ENCODE measurements at places on chromosomes 4 and X. TPM values are rescaled to one million over a fixed set of nuclear protein-coding genes. Genes with fewer than 3 reads are reported as not detected.

DNA sequence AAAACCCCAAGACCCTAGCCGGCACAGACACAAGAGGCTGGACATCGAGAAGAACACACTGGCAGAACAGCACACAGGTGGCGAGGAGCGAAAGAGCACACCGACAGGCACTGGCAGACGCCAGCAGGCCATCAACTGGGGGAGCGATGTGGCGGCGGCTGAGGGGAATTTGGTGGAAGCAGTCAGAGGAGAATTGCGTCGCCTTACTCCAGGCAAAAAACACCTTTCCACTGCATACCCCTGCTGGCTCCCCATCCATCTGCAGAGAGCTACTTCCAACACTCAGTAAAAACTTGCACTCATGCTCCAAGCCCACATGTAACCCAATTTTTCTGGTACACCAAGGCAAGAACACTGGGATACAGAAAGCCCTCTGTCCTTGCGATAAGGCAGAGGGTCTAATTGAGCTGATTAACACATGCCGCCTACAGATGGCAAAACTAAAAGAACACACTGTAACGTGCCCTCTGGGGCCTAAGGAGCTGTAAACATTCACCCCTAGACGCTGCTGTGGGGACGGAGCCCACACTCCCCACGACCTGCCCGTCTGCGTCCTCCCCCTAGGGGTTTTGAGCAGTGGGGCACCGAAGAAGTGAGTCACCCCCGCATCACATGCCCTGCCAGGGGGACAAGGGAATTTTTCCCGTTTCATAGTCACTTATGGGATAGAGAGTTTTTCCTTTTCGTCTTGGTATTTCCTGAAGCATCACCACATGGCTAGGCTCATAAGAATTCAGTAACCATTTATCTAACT lies 262.3 kb downstream of the KCTD8 start:
- no peaks in the 10 kb centered on the region for H3K36me3 ChIP-seq
- H3K4me1 ChIP-seq = no peaks in the 10 kb centered on the region
- no peak overlapping the region for H3K4me3 ChIP-seq
- H3K27ac ChIP-seq = no peak overlapping the region
- no peak for DNase-seq

DNA sequence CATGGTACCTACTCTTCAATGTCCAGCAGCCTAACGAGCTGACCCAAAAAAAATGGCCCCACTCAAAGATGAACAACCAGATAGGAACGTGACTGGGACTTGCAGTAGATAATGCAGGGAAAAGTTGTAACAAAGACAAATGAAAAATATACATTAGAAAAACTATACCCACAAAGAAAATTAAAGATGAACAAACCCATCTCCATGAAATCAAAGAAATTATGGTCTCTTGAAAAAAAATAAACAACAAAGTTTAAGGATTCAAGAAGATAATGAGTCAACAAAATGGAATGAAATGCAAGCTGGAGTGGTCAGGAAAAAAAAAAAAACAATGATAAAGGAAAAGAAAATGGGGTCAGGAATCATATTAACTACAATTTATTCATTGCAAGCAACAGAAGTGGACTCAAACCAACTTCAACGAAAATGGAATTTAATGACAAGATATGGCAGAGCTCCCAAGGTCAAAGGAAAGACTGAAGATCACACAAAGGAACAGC lies 309.8 kb upstream of the GALNT7 start:
- DNase-seq = no peak
- no peak overlapping the region for H3K27ac ChIP-seq
- H3K27me3 ChIP-seq = no peaks in the 10 kb centered on the region
- H3K4me3 ChIP-seq = no peak overlapping the region
- H3K4me1 ChIP-seq = no peaks in the 10 kb centered on the region

GRCh38 chr4:33780952-33781791 lies 2463.1 kb downstream of the ARAP2 start:
- H3K36me3 ChIP-seq = no peaks in the 10 kb centered on the region
- no peak for DNase-seq
- H3K27me3 ChIP-seq = no peaks in the 10 kb centered on the region
- H3K27ac ChIP-seq = no peak overlapping the region
- H3K4me1 ChIP-seq = no peaks in the 10 kb centered on the region
- no peak overlapping the region for H3K4me3 ChIP-seq

The STK26 gene
- 41.7 TPM for total RNA-seq

DNA sequence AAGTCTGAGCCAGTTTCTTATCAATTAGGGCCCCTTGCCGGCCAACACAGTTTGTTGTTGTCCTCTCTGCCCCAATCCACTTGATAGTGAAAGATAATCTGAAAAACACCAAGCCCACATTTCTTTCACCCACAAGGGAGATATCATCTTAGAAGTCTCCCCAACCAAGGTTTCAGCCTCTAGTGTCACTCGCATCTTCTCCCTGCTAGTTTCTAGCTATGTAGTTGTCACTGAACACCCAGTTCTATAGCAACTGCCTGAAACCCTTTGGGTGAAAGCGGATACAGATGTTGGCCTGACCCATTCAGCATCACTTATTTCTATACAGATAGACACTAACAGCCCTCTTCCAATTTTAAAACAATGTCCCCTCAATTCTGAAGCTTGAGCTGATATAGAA lies 116.3 kb downstream of the BMP15 start:
- H3K36me3 ChIP-seq = no peaks in the 10 kb centered on the region
- H3K4me1 ChIP-seq = no peaks in the 10 kb centered on the region
- H3K4me3 ChIP-seq = no peak overlapping the region
- no peaks in the 10 kb centered on the region for H3K27me3 ChIP-seq
- no peak overlapping the region for H3K27ac ChIP-seq
- DNase-seq = no peak

DNA sequence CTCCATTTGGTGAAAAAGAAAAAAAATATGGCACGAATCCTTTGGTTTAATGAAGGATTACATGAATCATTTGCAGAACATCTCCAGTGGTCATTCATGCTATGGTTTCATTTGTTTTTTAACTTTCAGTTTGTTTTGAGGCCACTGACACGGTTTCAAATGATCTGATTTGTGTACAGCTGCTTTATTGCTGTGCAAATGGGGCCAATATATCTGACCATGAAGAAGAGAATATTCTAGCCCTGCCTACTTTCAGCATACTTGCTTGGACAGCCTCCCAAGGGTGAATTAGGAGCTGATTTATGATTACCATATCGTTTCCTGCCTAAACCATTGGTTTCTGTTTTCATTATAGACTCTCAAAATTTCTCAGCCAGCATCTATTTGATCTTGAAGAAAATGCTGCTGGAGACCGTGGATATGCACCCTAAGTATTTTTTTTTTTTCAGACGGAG lies 30.7 kb downstream of the SPARCL1 start:
- DNase-seq = no peak
- no peaks in the 10 kb centered on the region for H3K36me3 ChIP-seq
- no peak overlapping the region for H3K4me3 ChIP-seq
- H3K27me3 ChIP-seq = no peaks in the 10 kb centered on the region

The WNK3 gene
- 0.81 TPM for total RNA-seq

DNA sequence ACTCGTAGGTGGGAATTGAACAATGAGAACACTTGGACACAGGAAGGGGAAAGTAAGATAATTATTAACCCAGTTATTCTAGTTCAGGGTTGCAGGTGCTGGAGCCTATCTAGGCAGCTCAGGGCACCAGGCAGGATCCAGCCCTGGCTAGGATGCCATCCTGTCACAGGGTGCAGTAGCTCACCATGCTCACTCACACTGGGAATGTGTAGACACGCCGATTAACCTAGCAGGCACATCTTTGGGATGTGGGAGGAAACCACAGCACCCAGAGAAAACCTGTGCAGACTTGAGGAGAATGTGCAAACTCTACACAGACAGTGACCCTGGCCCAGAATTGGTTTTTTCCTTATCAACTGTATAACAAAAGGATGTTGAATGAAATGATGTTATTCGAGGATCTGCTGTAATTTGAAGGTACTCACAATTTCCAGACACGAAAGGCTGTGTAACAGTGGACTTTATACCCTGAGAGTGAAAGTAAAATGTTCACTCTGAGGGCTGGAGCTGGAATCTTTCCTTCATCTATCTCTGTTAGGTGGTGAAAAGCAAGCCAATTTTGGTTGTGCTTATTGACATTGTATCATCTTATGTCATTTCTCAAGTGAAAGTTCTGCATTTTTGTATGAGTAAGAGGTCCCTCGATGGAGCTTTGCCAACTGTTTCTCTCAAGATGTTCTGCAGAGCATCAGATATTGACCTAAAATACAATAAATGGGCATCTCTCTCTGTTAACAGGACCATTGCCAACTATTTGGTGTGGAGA lies 78.8 kb downstream of the PHEX start:
- no peak overlapping the region for H3K4me3 ChIP-seq

DNA sequence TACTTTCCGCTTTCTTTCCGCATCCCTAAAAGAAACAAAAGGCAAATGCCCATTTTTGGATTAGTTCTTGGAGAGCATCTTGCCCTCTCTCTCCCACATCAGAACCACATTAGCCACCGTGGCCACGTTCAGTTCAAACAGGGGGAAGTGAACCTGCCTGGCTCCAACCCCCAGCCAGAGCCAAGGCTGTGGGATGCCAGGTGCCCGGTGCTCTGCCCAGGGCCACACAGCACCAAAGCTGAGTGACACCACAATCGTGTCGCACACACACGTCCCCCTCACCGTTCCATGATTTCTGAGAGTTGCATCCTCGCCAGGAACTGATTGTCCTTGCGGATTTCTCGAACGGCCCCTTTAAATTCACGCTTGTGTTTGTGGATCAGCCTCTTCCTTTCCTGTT lies 24.3 kb downstream of the NOP14 start:
- H3K27ac ChIP-seq = no peak overlapping the region
- peaks cover 52% of the 10 kb centered on the region for H3K36me3 ChIP-seq
- no peak overlapping the region for H3K4me3 ChIP-seq
- peaks cover 28% of the 10 kb centered on the region for H3K4me1 ChIP-seq

DNA sequence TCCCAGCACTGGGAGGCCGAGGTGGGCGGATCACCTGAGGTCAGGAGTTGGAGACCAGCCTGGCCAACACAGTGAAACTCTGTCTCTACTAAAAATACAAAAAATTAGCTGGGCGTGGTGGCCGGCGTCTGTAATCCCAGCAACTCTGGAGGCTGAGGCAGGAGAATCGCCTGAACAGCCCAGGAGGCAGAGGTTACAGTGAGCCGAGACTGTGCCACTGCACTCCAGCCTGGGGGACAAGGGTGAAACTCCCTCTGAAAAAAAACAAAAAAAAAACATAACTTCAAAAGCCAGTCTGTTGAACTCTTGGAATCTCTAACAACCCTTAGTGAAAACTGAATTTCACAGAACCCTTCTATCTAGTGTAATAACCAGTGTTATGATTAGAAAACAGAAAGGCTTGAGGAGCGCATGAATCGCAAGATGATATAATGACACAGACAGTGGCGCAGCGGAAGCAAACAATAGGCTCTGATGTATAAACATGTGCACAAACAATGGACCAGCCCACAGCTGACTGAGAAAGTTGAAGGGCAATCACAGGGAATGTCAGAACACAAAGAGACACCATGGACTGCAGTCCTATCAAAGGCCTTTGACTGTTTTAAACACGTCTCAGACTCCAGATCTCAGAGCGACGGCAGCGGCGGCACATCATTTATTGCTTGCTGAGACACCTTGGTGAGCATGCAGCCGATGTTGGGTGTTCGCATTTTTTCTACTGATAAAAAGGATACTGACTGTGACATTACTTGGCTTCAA lies 81.6 kb downstream of the NSUN7 start:
- DNase-seq = no peak
- H3K36me3 ChIP-seq = no peaks in the 10 kb centered on the region
- no peaks in the 10 kb centered on the region for H3K4me1 ChIP-seq
- H3K27me3 ChIP-seq = no peaks in the 10 kb centered on the region
- H3K27ac ChIP-seq = no peak overlapping the region
- no peak overlapping the region for H3K4me3 ChIP-seq

DNA sequence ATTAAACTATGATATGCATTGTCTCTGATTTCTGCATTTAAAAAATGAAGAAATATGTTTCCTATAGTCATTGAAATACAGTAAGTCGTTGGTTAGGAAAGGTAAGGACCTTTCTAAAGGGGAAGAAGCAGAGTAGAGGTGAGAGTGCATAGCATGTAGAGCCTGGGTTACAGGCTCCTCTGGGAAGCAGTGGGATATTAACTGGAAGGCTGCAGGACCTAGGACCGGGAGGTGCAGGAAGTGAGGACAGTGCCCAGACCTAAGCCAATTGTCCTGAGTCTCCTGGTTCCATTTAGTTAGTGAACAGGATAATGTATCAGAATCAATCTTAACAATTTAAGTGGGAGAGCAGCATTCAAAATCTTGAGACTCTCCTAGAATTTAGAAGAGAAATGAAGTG lies 237.1 kb upstream of the NUDT6 start:
- no peak for DNase-seq
- no peaks in the 10 kb centered on the region for H3K36me3 ChIP-seq
- H3K27ac ChIP-seq = no peak overlapping the region

- H3K4me3 ChIP-seq = peak overlapping the region; percentile 88
- peaks cover 36% of the 10 kb centered on the region for H3K4me1 ChIP-seq
- DNase-seq = peak; percentile 53
- H3K36me3 ChIP-seq = no peaks in the 10 kb centered on the region
- no peaks in the 10 kb centered on the region for H3K27me3 ChIP-seq
Measured at GRCh38 chr4:140152751-140153418, 1.1 kb downstream of the MAML3 start.

- H3K36me3 ChIP-seq = no peaks in the 10 kb centered on the region
- no peak overlapping the region for H3K4me3 ChIP-seq
- H3K27me3 ChIP-seq = no peaks in the 10 kb centered on the region
Measured at GRCh38 chrX:23540532-23540931, 126.8 kb upstream of the PRDX4 start.

- H3K36me3 ChIP-seq = peaks cover 10% of the 10 kb centered on the region
- no peak overlapping the region for H3K4me3 ChIP-seq
- no peak for DNase-seq
- no peak overlapping the region for H3K27ac ChIP-seq
- H3K4me1 ChIP-seq = no peaks in the 10 kb centered on the region
Measured at GRCh38 chrX:16839219-16839851, 30.8 kb downstream of the RBBP7 start.

GRCh38 chrX:75603833-75604232 lies 81.0 kb upstream of the ZDHHC15 start:
- no peaks in the 10 kb centered on the region for H3K27me3 ChIP-seq
- no peak overlapping the region for H3K4me3 ChIP-seq
- H3K27ac ChIP-seq = no peak overlapping the region
- no peaks in the 10 kb centered on the region for H3K4me1 ChIP-seq
- no peaks in the 10 kb centered on the region for H3K36me3 ChIP-seq

DNA sequence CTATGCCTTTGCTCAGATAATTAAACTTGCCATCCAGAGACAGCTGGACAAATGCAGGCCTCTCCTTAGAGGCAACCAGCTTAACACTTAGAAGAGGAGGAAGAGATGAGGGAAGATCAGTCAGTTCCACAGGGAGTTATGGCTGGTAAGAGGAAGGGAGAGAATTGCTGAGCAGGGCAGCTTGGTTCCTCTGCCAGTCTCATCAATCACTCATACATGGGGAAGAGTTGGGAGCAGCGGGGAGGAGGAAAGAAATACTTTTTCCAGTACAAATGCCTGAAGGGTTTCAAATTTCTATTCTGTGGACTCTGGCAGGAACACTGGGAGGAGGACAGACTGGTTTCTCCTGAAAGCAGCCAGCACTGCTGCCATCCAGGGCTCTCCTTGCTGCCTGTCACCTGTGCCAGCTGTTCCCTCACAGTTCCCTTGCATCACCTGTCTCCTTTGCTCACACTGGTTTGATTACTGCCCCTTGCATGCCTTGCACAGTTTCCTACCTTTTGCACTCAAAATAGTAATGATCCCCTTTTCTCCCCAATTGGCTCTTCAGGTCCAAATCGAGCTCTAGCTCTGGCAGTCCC lies 59.5 kb downstream of the PGRMC2 start:
- no peaks in the 10 kb centered on the region for H3K36me3 ChIP-seq
- no peaks in the 10 kb centered on the region for H3K4me1 ChIP-seq
- H3K27me3 ChIP-seq = no peaks in the 10 kb centered on the region

- H3K4me1 ChIP-seq = no peaks in the 10 kb centered on the region
- H3K27ac ChIP-seq = no peak overlapping the region
- H3K36me3 ChIP-seq = no peaks in the 10 kb centered on the region
- no peak for DNase-seq
- H3K27me3 ChIP-seq = no peaks in the 10 kb centered on the region
Measured at GRCh38 chr4:33715841-33716395, 2528.4 kb downstream of the ARAP2 start.

Measured in CD4-positive, alpha-beta memory T cell (primary cell).